ENCODE measurements at places on chromosomes 7 and 10.

GRCh38 chr7:158782761-158783401, 46.4 kb downstream of the ESYT2 start:
- no peak for DNase-seq

DNA sequence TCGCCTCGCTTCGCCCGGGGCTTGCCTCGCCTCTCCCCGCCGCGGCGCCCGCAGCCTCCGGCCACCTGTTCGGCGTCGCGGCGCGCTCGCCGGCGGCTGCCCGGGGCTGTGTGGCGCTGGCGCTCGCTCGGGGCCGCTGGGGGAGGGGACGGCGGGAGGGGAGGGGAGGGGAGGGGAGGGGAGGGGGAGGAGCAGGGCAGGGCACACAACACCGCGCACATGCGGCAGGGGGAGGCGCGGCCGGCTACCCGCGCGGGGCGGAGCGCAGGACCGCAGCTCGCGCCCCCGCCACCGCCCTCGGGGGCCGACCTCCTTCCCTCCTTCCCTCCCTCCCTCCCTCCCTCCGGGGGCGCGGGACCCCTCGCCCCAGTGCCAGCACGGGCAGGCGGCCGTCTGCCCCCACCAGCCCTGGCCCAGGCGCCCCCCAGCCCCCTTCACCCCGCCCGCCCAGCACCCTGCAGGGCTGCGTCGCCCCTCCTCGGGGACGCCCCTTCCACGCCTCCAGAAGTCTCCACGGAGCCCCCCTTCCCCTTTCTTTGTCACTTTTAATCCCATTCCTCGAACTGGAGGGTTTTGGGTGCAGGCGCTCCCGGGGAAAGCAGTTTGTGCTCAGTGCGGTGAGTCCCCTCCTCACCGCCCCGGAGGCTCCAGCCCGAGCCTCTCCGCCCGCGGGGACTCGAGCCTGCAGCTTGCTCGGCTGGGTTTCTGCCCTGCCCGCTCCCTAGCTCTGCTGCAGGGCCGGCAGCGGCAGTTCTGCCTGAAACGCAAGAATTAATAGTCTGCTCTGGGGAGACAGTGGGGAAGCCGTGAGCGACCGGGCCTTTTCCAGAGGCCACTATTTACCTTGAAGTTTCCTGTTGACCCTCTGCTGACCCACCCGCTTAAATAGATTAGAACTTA, at the start of gene PARD3:
Gene PARD3 (minus strand): TSS at position 112 of the 900 bp plus-strand sequence. CDS start 301 bp downstream, outside the sequence.
- peak; percentile 1 for DNase-seq

DNA sequence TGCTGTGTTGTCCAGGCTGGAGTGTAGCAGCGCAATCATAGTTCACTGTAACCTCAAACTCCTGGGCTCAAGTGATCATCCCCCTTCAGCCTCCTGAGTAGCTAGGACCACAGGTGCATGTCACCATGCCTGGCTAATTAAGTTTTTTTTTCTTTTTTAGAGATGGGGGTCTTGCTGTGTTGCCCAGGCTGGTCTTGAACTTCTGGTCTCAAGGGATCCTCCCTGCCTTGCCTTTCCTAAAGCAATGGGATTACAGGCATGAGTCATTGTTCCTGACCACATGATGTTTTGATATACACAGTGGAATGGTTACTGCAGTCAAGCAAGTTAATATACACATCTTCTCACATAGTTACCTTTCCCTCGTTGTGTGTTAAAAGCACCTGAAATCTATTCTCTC, 140.3 kb downstream of the GPR85 start:
- DNase-seq: no peak

GRCh38 chr10:43817368-43817767, 168.7 kb upstream of the ZNF32 start:
- no peak for DNase-seq

DNA sequence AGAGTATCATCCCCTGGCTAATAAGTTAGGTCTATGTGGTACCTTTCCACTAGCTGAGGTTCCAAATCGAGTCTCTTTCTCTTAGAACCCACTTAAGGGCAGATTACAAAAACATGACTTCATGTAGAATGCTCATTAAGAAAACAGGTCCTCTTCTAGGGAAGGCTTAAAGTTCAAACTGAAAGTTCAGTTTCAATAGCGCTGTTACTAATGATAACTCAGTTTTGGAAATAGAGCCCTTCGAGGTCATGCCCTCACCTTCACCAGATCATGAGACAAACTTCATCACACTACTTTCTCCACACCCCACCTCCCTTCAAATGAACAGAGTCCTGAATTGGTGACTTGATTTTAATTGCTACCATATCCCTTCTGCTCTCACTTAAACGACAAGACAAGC, 26.2 kb downstream of the HGF start:
- DNase-seq: no peak

- no peak for DNase-seq
Observed at GRCh38 chr10:97547271-97547600, 25.3 kb upstream of the ANKRD2 start.

GRCh38 chr7:20730611-20731010, 56.1 kb downstream of the SP8 start:
- no peak for DNase-seq

DNA sequence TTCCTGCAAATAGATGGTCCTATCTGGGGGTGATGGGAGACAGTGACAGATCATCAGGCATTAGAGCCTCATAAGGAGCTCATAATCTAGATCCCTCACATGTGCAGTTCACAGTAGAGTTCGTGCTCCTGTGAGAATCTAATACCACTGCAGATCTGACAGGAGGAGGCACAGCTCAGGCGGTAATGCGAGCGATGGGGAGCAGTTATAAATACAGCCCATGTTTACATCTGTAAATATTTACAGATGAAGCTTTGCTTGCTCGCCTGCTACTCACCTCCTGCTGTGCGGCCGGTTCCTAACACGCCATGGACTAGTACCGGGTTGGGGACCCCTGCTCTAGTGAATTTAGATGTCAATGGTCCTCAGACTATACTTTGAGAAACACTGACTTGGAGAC, 17.0 kb upstream of the CDCA7L start:
- DNase-seq: no peak

- no peak for DNase-seq
Observed at GRCh38 chr7:123939784-123940183, 14.7 kb downstream of the SPAM1 start.

- no peak for DNase-seq
Observed at GRCh38 chr10:114539623-114540022, 118.5 kb downstream of the ABLIM1 start.

DNA sequence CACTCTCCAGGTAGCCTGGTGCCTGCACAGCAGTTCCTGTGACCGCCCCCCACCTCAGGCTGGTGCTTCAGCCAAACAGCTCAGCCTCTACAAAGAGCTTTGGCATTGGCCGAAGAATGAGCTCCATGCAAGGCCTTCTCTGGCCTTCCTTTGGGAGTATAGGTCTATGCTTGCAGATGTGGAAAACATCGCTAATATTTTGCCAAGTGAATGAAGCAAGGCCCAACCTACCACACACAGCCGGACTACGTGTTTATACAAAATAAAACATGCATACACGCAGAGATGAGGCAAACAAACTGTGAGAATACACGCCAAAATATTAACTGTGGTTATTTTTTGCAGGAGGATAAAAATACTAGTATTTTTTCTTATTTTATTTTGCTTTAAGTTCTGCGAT, 416.2 kb upstream of the C7orf33 start:
- DNase-seq: no peak

GRCh38 chr7:94115316-94115715, 111.2 kb upstream of the BET1 start:
- DNase-seq: no peak

GRCh38 chr10:126223512-126224067, 164.7 kb downstream of the ADAM12 start:
- DNase-seq: no peak

- no peak for DNase-seq
Observed at GRCh38 chr7:148735967-148736366, 37.3 kb downstream of the CUL1 start.

Measured in stimulated activated CD4-positive, alpha-beta T cell treated with anti-CD3 and anti-CD28 coated beads, TNF-alpha, amount 100 ng/mL, for 48 hours (primary cell).